EL (cell line): ENCODE measurements at places on chromosomes 1 and 21.
A peak's percentile ranks its signal among the peaks of the same experiment; 100 is the strongest.

- no peak for DNase-seq
Measured at GRCh38 chr1:68917456-68917855, 420.6 kb upstream of the DEPDC1 start.

GRCh38 chr1:223016381-223016780, 126.7 kb downstream of the TLR5 start:
- no peak for DNase-seq

DNA sequence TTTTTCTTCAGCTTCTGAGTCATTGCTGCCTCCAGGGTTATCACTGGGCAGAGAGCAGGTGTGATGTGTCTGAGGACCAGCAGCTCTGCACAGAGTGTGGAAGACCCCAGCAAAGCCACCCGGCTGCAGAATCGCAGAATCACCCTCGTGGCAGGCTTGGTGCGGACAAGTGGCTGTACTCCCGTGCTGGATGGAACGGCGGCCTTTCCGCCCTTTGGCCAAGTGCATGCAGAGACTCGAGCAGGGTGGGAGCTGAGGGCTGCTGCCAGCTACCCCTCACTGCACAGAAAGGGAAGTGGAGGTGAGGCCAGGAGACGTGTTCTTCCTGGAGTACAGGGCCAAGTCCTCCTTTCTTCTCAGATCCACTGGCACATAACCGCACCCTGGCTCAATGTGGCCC, 162.5 kb downstream of the PCBP3 start:
- DNase-seq: no peak

- peak; percentile 42 for DNase-seq
Measured at GRCh38 chr1:76433526-76433925, 359.0 kb downstream of the ST6GALNAC3 start.

DNA sequence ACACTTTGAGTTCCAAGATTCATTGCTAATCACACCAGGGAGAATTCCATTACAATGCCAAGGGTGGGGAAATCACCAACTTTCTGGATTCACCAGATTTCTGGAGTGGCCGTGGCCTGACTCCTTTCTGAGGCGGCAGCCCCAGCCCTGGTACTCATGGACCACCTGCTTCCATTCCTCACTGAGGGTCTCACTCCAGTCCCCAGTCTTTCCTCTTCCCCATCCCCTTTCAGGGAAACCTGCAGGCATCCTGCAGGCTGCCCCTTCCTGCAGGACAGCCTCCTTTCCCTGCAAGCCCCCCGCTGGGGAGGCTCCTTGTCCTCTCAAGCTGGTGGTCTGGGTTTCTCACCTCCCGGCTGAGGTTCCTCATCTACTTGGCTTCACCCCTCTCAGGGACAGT, 12.7 kb upstream of the CDK18 start:
- no peak for DNase-seq

- DNase-seq: peak; percentile 78
Measured at GRCh38 chr21:41559658-41560631, 52.0 kb upstream of the TMPRSS2 start.

GRCh38 chr1:62076286-62076685, 118.4 kb upstream of the L1TD1 start:
- peak; percentile 60 for DNase-seq

GRCh38 chr1:108107658-108108057, 92.5 kb downstream of the SLC25A24 start:
- peak; percentile 78 for DNase-seq

DNA sequence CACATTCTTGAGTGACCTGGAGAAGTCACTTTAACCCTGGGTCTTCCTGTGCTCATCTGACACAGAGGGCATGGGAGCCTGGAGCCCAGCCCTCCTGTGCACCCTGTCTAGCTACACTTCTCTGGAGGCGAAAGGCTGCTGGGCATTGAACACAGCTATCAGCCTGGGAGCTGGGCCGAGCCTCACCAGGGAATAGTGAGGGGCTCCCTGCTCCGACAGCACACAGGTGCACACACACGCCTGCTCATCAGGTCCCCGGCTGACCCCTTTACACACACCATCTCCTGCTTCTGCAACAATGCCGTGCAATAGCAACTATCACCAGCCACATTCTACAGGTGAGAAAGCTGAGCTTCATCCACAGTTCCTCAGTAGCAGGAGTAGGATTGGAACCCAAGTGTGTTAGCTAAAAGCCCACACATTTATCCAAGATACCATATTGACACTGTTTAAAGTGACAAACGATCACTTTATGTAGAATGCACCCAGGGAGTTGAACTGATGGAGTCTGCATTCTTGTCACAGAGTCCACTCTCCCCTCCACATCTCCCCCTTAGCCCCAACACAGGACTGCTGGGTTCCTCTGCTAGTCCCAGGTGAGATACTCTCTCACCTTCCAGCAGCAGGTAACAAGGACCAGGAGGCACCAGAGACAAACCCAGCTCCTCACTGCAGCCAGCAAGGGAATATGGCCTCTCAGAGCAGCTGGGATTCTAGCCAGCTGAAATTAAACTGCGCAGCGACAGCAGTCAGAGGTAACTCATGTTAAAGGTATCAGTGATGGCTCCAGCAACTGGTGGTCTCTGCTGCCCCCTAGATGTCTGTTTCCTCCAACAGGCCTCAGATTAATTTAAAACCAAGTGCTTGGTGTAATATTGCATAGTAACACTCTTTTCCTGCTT, 18.3 kb upstream of the CAPN8 start:
- peak; percentile 48 for DNase-seq

DNA sequence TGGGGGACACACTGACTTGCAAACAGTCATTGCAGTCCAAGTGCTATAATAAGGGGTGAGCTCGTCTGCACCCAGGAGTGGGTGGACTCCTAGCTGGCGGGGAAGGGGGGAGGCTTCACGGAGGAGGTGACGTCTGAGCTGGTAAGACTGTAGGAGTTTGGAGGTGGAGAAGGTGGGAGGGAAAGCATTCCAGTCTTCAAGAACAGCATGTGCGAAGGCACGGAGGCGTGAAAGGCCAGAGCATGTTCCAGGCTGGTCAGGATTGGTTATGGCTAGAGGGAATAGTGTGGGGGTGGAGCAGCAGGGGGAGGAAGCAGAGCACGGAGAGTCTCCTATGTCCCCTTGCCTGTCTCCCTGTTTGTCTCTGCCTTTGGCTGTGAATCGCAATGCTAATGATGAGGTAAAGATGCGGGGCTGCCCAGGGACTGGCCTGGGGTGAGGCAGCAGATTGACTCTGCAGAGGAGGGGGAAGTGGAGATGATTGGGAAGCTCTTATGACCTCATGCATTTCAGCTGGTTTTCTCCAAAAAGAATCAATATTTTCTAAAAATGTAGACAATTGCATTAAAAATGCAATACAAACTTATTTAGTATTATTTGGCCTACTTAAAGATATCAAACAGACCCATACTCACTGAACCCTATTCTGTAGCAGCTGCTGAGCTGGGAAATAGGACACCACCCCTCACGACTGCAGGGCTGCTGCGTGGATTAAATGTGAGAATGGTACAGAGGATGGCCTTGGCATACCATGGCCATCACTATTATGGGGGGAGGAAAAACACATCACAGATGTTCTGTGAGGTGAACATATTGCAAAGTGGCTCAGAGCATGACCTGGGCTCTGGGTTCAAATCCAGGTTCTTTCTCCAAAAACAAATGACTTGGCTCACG, 2.6 kb upstream of the ZNF436 start:
- DNase-seq: no peak

- DNase-seq: no peak
Measured at GRCh38 chr1:76136894-76137293, 62.3 kb downstream of the ST6GALNAC3 start.

DNA sequence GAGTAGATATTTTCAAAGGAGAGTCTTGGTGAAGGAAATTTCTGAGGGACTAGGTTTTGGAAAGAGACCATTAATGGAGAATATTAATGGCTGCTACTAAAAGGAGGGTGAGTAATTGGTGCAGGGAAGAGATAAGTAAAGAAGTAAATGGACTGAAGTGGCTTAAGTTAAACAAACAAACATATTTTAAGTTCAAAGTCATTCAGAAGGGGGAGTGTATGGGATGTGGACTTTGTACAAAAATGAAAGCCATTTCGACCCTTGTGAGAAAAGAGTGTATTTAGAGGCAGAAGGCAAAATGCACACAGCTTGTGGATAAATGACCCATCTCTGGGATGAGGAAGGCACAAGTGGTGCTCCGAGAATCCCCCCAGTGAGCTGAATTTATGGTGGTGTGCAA, 171.7 kb downstream of the BACH1 start:
- DNase-seq: no peak

DNA sequence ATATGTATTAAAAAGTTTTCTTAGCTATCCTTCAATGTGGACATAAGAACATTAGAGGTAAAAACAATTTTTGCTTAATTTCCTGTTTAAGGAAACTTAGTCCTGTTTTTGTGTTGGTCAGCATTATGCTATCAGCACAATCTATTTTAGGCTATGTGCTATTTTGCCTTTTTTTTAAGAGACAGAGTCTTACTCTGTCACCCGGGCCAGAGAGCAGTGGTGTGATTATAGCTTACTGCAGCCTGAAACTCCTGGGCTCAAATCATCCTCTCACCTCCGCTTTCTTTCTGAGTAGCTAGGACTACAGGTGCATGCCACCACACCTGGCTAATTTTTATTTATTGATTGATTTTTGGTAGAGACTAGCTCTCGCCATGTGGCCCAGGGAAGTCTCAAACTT, 199.1 kb upstream of the TMPRSS15 start:
- DNase-seq: no peak

DNA sequence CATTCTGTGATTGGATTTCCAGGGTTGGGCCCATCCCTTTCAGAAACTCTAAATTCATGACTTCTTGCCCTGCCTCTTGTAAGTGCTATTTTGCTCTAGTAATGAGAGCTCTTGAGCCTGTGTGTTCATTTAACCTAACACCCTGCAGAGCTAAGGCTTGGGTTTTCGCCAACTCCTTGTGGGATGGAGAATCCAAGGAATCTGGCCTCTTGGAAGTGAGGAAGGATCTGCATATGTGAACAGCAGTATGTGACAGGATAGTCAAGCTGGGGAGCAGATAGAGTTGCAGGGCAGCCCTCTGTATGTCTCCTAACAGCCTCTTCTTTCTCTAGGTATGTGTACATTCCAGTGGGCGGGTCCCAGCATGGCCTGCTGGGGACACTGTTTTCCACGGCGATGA, 258.9 kb downstream of the HHAT start:
- DNase-seq: peak; percentile 59

GRCh38 chr1:205917466-205918238, 25.6 kb downstream of the SLC26A9 start:
- no peak for DNase-seq
